Peyer's patch (tissue), 4 donors: ENCODE measurements at places on chromosomes 12 and 14. TPM values are rescaled to one million over a fixed set of nuclear protein-coding genes. Genes with fewer than 3 reads are reported as not detected.
A peak's percentile ranks its signal among the peaks of the same experiment; 100 is the strongest.

The SMOC1 gene
- total RNA-seq, result 0.38 TPM

GRCh38 chr14:51507906-51508511 is 143.7 kb upstream of the FRMD6 start:
- DNase-seq, result no peak
- H3K4me1 ChIP-seq, result no peaks in the 10 kb centered on the region
- peak overlapping the region; percentile 55 for H3K27ac ChIP-seq
- no peak overlapping the region for H3K4me3 ChIP-seq

- no peaks in the 10 kb centered on the region for H3K27me3 ChIP-seq
- H3K4me3 ChIP-seq, result no peak overlapping the region
- H3K36me3 ChIP-seq, result no peaks in the 10 kb centered on the region
- no peak for DNase-seq
- H3K4me1 ChIP-seq, result no peaks in the 10 kb centered on the region
Measured at GRCh38 chr12:17169726-17170471, 563.9 kb upstream of the LMO3 start.

GRCh38 chr14:95472819-95473251 is 43.6 kb downstream of the SYNE3 start:
- no peak for DNase-seq
- no peaks in the 10 kb centered on the region for H3K36me3 ChIP-seq
- no peak overlapping the region for H3K4me3 ChIP-seq
- H3K27me3 ChIP-seq, result no peaks in the 10 kb centered on the region

The CAPZA3 gene
- not detected for total RNA-seq

The PMEL gene
- 2.5 TPM for total RNA-seq

DNA sequence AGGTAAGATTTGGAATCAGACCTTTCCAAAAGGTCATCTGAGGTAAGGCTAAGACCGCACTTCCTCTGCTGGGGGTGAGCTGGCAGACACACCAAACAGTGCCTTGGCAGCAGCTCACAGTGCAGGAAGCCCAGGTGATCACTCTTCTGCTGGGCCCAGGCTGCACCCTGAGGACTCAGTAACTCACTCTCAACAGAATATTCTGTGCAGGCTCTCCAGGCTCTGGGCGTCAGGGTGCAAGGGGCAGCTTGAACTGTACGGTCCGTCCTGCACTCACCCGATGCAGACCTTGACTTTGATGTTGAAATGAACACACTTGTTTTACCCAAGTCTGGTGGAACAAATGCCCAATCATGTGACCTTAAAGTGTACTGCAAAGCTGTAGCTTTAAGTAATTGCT is 6.0 kb downstream of the ALKBH2 start:
- no peaks in the 10 kb centered on the region for H3K4me1 ChIP-seq
- H3K27me3 ChIP-seq, result no peaks in the 10 kb centered on the region
- peak overlapping the region; percentile 18 for H3K27ac ChIP-seq
- DNase-seq, result peak; percentile 78

The C14orf132 gene
- 1.2 TPM for total RNA-seq

- no peak overlapping the region for H3K27ac ChIP-seq
- DNase-seq, result no peak
- no peaks in the 10 kb centered on the region for H3K36me3 ChIP-seq
- H3K4me1 ChIP-seq, result no peaks in the 10 kb centered on the region
- H3K27me3 ChIP-seq, result no peaks in the 10 kb centered on the region
Measured at GRCh38 chr12:43348221-43348620, 203.8 kb downstream of the ADAMTS20 start.

- H3K4me3 ChIP-seq, result no peak overlapping the region
- no peak for DNase-seq
- no peaks in the 10 kb centered on the region for H3K4me1 ChIP-seq
Measured at GRCh38 chr12:100753837-100754236, 40.7 kb upstream of the ANO4 start.

The HOXC12 gene
- not detected for total RNA-seq
